ENCODE measurements at places on chromosomes 2 and 18.

GRCh38 chr2:173448938-173449471, 94.3 kb downstream of the CDCA7 start:
- peak; percentile 14 for DNase-seq

DNA sequence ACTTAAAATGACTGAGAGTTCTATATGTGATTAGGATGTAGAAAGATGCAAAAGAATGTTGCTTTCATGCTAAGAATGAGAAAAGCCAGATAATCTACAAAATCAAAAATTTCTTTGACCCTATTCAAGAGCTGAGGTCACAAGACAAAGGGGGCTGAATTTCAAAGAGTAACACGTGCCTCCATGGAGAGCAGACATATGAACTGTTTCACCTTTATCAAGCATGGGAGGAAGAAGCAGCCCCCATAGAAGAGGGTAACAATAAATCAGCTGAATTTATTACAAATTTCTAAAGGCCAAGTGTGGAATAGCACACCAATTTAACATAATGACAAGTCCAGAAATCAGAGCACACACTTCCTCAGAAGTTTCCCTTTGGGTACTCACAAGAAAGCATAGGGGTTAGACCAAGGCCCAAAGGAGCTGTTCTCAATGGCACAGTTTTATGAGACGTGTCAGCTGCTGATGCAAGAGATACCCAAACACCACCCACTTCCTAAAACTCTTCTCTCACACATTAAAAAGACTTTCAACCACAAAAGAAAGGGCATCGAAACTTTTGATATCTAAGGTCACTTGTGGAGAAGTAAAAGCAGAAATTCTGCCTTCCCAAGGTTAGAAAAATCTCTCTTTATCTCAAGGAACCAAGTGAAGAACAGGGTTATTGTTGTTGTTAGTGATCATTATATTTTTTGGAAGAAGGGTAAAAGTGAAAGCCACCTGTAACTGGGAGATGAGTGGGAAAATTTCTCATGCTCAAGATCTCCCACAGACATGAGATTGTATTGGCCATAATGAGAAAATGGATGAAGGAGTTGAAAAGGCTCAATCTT, 950.1 kb downstream of the TRIB2 start:
- no peak for DNase-seq

DNA sequence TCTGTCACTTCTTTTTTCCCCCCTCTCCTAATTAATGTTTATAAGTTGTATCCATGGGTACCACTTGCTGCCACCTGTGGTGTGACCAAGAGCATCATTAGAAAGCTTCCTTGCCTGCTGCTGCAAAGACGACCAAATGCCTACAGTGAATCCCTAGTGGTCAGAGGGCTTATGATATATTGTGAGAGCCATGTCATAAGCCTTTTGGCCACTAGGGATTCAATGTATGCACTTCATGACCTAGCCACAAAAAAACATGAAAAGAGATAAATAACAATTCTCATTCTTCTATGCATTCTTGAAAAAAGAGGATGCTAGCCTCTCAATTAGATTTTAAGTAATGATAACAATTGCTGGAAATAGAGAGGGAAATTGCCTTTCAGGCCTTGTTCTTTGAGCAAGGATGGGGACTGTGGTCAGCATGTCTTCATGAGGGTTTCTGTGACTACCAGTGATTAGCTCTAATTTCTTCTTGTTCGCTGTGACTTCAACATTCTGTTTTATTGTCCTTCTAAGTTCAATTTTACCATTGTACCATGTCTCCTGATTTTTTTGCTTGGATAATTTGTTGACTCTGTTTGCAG, 435.3 kb downstream of the TGIF1 start:
- no peak for DNase-seq

DNA sequence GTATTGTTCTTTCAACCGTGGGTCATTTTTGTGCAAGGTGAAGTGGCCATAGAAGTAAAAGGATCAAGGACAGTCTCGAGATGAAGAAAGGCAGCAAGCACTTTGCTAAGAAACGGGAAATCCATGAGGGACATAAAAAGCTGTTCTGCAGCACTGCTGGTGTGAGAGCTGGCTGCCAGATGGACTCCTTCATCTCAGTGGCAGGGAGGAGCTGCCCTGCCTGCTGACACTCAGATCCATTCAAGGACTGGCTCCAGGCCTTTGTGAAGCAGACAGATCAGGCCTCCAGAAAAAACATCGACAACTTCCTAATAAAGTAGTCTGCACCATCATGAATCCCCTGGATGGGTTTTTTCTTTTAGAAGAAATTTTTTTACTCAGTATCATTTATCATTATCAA, 29.5 kb downstream of the RMC1 start:
- no peak for DNase-seq

- DNase-seq, result no peak
These were observed 705 bp upstream of the TEX261 start for GRCh38 chr2:70995426-70995729.

DNA sequence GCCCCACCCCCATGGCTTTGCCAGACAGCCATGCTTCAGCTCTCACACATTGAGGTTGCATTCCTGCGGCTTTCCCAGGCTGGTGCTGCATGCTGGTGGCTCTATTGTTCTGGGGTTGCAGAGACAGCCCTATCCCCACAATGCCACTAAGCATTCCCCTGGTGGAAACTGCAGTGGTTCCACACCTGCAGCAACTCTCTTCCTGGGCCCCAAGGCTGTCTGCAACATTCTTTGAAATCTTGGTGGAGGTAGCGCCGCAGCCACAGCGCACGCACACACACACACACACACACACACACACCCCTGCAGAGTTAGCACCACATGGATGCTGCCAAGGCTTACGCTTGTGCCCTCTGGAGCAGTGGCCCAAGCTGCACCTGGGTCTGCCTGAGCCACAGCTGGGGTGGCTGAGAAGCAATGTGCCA, 21.4 kb downstream of the SFXN5 start:
- DNase-seq, result no peak

DNA sequence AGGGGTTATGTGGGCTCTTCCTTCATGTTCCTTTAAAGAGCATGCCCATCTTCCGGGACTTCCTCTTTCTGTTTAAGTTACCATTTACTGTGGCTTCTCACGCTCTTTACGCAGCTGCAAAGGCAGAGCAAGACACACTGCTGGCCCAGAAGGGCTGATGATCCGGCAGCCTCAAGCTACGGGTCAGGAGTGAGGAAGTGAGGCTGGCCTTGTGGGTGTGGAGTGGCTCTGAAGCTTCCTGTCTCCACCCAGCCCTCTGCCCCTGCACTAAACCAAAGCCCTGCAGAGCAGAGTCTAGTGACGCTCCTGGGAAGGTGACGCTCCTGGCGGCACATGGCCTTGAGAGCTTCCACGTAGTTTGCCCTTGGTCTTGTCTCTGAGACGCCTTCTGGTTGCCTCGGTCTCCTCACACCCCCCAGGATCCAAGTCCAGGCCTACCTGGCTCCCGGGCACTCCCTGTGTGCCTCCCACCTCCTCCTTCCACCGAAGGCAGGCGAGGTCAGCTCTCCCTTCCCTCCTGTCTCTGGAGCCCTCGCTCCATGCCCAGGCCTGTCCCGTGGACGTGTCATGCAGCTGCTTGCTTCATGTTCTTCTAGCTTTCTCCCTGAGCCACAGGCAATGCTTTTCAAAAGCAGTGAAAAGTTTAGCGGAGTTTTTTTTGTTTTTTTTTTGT, 50.3 kb downstream of the ARL4C start:
- DNase-seq, result peak; percentile 49

GRCh38 chr2:102002228-102002627, 10.5 kb downstream of the IL1R2 start:
- DNase-seq, result no peak

DNA sequence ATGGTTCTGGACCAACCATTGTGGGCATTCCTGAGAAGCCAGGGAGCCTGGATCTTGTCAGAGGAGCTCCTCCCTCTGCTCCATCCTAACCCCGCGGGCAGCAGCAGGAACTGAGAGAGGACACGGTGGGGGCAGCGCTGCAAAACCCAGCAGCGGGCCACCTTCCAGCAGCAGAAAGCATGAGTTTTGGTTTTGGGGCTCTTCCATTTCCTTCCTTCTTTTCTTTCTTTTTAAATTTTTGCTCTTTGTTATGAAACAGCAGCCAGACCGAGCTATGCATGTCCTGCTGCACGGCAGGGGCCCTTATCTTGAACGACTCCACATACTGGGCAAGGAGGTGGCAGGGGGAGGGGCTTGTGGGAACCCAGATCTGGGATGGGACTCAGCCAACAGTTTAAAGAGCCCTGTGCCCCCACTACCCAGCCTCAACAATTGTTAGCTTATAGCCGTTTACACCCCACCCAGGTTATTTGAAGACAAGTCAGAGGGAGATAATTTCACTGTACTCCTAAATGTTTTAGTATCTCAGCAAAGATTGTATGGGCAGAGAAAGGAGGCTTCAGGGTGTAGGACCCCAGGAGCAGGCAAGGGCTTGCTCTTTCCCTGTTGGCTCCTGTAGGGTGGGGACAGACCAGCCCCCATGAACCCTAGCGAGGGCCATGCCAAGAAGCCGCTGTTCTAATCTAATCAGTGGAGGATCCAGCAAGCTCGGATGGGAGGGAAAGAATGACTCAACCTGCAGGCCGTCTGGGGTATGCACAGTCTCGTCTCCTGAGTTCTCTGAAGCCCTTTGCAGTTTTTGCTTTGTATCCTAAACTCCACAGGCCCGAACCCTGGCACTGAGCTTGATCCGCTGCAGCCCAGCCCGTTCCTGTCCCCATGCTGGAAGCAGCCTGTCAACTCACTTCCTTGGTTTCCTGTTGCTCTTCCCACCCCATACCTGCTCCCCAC, 75.3 kb downstream of the LRRFIP1 start:
- DNase-seq, result no peak

DNA sequence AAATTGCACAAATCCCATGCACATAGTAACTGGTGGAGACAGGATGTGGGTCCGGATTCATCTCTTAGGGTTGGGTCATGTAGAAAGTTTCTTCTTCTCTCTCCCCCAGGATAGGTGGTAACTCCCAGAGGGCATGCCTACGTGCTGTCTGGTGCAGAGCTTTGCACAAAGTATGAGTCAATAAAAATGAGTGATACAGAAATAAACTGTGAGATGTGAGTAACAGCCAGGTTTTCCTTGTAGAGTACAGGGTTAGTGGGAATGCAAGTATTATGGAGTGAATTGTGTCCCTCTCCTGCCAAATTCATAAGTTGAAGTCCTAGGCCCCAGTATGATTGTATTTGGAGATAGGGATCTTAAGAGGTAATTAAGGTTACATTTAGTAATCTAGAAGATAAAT, 289.4 kb downstream of the ALK start:
- no peak for DNase-seq

DNA sequence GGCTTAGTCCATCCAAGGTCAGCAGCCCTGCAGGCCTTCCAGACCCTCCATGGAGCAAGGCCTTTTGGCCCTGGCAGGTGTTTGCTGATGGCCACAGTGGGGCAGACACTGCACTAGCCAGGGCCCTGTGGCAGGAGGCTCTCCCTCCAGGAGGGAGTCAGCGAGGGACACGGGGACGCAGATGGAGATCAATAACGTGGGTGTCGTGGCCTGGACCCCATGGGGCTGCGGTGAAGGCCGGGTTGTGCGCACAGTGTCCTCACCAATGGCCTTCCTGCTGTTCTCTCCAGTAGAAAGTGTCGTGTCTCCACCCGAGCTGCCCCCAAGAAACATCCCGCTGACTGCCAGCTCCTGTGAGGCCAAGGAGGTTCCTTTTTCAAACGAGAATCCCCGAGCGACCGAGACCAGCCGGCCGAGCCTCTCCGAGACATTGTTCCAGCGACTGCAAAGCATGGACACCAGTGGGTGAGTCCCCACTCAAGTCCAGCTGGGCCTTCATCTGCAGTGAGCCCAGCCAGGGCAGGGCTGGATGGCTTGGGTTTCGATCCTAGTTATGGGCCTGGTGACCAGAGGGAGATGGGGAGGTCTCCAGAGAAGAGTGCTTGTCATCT, 65.4 kb downstream of the INPP5D start:
- no peak for DNase-seq

GRCh38 chr2:156327835-156328695, 4.5 kb downstream of the NR4A2 start:
- DNase-seq, result no peak

- no peak for DNase-seq
These were observed 203.8 kb downstream of the ETAA1 start for GRCh38 chr2:67600946-67601345.

Measured in esophagus squamous epithelium (tissue), 5 donors.